Stimulated activated CD8-positive, alpha-beta memory T cell treated with anti-CD3 and anti-CD28 coated beads, Interleukin-7, amount 100 ng/mL, for 1 hour (primary cell): ENCODE measurements at places on chromosomes 7 and 10.

- no peak for DNase-seq
Observed at GRCh38 chr7:66832531-66833351, 88.3 kb upstream of the TMEM248 start.

DNA sequence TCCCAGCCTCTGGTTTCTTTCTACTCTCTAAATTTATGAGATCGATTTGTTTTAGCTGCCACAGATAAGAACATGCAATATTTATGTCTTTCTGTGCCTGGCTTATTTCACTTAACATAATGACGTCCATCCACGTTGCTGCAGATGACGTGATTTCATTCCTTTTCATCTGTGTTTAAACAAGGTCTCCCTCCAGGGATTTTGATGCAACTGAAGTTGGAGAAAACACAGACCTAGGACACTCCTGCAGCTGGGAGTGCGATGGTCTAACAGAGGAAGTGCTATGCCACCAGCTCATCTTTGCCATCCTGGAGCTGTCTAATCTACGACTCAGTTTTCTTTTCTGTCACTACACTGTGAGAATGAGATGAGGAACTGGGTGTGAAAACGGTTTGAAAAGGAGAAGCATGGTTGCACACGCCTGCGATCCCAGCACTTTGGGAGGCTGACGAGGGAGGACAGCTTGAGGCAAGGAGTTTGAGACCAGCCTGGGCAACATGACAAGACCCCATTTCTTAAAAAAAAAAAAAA lies 1.5 kb upstream of the KCTD7 start:
- DNase-seq = no peak

GRCh38 chr10:85446827-85447226 lies 919.8 kb downstream of the GRID1 start:
- DNase-seq = no peak

GRCh38 chr7:41872966-41873365 lies 170.1 kb upstream of the INHBA start:
- DNase-seq = no peak

DNA sequence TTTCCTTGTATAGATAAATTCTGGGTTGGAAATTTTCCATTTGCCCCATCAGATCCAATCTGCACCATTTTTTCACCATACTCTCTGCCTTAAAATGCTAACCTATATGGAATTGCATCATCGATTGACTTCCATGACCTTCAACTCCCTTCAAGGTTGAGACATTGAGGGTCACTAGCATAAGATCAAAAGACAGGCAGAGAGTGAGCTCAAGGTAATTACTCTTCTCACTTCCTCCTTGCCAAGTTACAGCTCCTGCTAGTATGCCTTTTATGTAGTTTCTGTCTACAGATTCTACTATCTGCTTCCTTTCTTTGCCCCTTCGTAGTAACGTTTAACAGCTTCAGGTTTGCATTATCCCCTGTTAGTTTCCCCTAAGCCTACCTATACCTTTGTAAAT lies 1127.7 kb upstream of the LRRTM3 start:
- no peak for DNase-seq

GRCh38 chr10:79268161-79268601 lies 79.1 kb upstream of the PPIF start:
- no peak for DNase-seq

- no peak for DNase-seq
Observed at GRCh38 chr10:73810358-73810734, 1.1 kb downstream of the NDST2 start.

DNA sequence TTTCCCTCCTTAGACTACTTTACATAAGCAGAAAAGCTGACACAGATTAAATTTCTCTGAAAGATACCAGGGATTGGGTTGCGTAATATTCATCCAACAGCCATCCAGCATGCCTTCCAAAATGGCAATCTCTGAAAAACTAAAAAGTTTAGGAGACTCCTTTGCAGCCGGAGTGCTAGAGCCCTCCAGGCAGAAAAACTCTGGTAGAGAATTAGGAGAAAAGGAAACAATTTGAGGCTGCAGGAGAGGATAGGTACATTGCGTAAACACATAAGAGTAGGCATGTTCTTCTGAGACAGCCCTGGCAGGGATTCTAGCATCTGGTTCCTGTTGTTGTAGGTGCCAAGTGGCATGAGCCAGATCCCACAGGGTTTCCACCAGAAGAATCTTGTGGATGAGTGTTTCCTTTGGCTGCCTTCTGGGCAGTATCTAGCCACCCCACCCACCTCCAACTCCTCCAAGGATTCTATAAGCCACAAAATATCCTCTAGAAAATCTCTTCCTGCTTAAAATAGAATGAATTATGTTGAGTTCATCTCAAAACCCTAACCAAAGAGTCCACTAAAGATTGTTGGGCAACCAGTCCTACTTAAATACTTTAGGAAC lies 402.4 kb downstream of the HGF start:
- DNase-seq = no peak

GRCh38 chr10:47039562-47039913 lies 128.3 kb downstream of the PTPN20 start:
- no peak for DNase-seq

GRCh38 chr7:131040467-131040932 lies 287.2 kb upstream of the MKLN1 start:
- DNase-seq = no peak

DNA sequence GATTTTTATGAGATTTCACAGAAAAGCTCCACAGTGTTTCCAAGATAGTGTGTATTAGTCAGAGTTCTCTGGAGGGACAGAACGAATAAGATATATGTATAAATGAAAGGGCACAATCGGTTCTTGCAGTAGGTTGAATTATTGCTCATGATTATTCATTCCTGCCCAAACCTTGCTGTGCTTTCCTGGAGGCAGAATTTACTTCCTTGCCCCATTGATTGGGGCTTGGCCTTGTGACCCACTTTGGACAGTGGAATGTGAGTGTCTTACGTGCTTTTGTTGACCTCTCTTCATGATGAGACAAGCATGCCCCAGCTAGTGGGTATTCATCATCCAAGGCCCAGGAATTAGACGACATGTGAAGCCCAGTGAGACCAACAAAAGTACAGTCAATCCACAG lies 53.0 kb upstream of the ABCB5 start:
- no peak for DNase-seq
